ENCODE measurements at places on chromosomes 3 and 15.

DNA sequence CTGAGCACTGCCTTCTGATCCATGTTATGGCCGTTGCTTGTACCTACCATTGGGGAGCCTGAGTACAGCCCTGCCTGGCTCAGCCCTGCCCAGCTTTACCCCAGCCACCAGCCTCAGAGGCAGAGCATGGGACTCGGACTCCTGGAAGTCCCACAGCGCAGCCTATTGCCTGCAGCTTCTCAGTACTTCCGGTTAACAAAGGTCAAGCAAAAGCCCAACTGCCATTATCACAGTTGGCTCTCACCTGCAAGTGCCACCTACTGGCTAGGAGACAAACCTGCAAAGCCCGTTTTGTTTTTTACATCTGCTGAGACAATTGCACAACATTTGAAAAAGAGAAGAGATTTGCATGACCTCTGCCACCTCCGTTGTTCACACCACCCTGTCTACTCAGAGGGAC is 1081.7 kb downstream of the NAALADL2 start:
- no peak for DNase-seq

GRCh38 chr15:57198131-57198530 is 178.2 kb upstream of the CGNL1 start:
- DNase-seq: no peak

GRCh38 chr3:148297013-148297412 is 400.7 kb upstream of the AGTR1 start:
- DNase-seq: no peak

DNA sequence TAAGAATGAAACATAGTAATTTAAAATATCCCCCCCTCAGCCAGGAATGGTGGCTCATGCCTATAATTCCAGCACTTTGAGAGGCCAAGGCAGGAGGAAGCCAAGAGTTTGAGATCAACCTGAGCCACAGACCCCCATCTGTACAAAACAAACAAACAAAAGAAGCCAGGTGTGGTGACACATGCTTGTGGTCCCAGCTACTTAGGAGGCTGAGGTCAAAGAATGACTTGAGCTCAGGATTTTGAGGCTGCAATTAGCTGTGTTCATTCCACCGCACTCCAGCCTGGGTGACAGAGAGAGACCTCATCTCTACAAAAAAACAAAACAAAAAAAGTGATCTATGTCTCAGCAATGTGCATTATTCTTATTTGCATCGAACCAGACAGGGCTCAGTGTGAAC is 800.8 kb downstream of the MCTP2 start:
- no peak for DNase-seq
